ENCODE measurements at places on chromosomes 1 and 21.
A peak's percentile ranks its signal among the peaks of the same experiment; 100 is the strongest.

DNA sequence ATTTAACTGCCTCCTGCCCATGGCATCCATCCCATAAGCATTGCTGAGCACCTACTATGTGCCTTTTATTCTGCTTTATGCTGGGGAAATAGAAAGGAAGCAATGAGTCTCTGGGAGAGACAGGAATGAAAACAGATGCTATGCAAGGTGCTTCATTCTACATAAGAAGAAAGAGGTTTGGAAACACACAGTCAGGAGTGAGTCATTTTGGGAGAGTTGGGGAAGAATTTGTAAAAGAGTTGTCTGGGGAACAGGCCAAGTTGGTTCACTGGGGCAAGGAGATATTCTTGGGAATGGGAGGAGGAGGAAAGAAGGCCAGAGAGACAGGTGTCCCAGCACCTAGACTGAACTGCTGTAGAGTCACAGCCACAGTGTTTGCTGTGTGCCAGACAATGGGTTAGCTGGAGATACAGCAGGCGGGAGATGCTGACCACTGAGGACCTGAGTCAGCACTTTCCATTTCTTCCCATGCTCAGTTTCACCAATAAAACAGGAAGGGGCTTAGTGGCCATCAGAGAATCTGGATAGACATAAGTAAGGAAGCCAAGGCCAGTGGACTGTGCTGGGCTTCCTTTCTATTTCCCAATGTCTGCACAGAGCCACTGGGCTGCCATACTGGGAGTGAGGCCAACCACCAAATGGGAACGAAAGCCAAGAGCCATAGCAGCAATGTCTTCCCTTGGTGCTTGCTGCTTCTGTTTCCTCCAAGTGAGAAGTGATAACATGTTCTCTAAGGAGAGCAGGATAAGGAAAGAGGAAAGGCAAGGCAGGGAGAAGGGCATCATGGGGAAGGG is 187.7 kb upstream of the USP24 start:
- no peak for DNase-seq

DNA sequence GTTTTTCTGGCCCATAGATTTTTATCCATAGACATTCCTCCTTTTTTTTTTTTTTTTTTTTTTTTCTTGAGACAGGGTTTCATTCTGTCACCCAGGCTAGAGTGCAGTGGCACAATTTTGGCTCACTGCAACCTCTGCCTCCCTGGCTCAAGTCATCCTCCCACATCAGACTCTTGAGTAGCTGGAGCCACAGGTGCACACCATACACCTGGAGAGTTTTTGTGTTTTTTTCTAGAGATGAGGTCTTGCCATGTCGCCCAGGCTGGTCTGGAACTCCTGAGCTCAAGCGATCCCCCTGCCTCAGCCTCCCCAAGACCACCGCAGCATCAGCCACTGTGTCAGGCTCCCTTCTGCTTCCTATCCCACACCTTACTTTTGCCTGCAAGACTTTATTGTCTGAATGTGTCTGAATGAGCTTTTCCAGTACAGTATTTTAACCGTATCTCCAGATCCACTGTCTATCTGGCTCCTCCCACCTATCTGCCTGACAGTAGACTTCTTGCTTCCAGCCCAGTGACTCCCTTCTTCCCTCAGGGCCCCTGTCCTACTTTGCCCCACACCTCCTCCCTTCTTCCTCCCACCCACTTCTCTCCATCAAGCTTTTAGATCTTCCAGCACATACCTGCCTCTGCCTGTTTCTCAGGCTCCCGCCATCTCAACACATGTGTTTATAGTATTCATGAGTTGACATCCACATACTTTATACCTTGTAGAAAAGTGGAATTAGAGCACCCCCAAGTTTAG is 6.1 kb downstream of the C1orf21 start:
- DNase-seq, result no peak

GRCh38 chr1:159015440-159015909 is 5.8 kb downstream of the IFI16 start:
- peak; percentile 51 for DNase-seq

- DNase-seq, result no peak
Measured at GRCh38 chr1:93031711-93032110, 47.4 kb upstream of the MTF2 start.

GRCh38 chr21:31554511-31555022 is 104.9 kb upstream of the SOD1 start:
- DNase-seq, result no peak

DNA sequence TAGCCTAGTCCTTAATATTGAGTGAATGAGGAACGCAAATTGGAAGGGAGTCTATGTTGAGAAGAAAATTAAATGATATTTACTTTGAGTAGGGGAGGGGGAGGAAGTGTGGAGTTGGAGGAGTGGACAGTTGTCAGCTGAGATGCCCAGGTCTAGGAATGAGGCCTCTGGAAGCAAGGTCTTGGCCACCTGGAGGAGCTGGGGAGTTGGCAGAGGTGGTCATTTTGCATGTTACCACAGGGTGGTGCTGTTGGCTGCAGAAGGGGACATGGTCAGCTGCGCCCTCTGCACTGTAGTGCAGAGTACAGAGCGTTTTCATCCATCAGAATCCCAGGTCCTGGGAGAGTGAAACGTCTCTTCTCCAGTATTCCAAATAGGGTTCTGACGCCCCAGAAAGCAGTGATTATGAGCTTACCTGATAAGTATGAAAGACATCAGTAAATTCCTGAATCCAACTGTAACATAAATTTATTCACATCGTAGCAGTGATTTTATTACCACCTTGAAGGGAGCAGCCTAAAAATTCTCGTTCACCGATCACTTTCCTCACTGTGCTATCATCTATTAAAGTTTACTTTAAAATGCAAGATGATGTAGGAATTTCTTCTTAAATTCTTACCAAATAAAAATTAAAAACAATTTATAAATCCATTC is 13.8 kb downstream of the PARK7 start:
- peak; percentile 42 for DNase-seq

DNA sequence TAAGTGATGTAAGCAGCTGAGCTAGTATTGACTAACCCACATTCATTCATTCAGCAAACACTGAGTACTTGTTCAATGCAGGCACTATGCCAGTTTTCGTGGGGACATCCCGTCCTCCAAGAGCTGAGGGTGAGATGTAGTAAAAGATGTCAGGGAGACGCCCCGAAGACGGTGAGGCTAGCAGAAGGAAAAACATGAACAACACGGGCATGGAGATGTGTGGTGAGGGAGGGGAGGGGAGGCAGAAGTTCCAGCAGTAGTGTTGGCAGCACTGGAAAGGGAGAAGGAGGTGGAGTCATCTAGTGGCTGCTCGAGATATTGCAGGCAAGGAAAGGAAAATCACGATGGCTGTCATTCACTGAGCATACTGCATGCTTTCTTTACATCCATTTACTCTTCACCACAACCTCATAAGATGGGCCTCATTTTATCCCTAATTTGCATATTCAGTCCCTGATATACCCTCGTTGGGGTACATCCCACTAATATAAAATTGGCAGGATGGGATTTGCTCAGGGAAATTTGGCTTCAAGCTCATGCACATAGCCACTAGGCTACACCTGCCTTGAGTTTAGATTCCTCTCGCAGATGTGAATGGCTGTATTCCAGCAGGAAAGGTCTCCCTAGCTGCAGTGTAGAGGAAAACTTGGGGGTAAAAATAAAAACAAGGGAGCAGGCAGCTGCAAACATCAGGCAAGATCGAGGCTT is 14.5 kb downstream of the PDZK1IP1 start:
- DNase-seq, result peak; percentile 58

DNA sequence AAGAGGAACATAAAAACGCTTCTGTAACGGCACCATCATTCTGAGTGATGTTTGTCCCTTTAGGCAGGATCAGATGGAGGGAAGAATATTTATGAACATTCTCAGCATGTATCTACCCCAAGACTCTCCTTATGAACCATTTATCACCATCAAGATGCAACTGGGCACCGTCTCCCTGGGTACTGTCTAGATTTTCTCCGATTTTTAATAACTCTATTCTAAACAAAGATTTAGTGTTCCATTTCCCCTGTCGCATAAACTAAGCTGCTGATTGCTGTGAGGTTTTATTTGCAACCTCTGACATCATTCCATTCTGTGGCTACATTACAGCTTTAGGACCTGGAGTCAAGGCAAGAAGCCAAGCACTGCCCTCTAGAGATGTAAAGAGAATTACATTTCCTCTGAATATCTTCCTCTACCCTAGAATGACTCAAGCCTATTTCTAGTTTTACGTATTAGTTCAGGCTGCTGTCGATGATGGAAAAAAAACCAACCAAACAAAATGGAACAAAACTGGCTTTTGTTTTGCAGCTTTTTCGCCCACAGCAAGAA is 130.1 kb upstream of the MAP1LC3C start:
- no peak for DNase-seq

GRCh38 chr1:236140705-236141446 is 1.5 kb upstream of the GPR137B start:
- DNase-seq, result no peak

DNA sequence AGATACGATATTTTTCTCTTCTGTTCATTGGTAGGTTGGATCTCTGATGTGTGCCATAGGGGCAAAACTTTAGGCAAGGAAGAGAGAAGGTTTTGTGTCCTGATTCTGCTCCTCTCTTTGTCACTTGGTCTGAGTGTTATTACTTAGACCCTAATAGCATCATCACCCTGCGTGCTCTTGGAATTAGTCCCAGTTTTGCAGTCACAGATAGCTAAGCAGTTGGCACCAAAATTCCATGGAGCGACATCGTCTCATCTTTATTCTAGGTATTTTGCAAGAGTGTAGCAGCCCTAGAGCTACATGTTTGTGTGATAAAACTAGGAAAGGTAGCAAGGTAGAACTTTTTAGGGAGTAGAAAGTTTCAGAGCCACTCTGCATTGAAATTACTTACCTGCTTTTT is 23.8 kb downstream of the PIP5K1A start:
- DNase-seq, result no peak

GRCh38 chr1:54335011-54335754 is 71.0 kb downstream of the SSBP3 start:
- peak; percentile 56 for DNase-seq

Data from femur (tissue), 1 donor.